NCI-H2171 treated with DMSO at 0.1 percent for 48 hours (cell line): ENCODE measurements at places on chromosomes 5 and 9.

DNA sequence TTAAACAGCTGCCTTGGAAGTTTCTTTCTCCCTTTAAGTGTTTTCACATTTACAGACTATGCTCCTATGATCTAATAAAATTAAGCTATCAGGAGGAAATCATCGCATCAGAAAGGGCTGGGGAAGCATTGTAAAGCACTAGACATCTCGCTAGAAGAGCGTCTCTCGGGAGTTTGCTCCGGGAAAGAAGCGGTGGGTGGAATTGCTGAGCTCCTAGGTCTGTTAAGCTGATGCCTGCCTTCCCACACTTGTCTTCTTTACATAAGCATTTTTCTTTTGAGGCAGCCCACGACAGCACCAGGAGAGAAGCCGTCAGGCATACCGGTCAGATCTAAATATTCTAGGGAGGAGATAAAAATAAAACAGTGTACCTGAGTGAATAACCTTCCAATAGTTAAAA is 541.7 kb upstream of the TUSC1 start:
- no peak for DNase-seq

- DNase-seq, result no peak
Measured at GRCh38 chr5:88732181-88732633, 150.8 kb downstream of the MEF2C start.

DNA sequence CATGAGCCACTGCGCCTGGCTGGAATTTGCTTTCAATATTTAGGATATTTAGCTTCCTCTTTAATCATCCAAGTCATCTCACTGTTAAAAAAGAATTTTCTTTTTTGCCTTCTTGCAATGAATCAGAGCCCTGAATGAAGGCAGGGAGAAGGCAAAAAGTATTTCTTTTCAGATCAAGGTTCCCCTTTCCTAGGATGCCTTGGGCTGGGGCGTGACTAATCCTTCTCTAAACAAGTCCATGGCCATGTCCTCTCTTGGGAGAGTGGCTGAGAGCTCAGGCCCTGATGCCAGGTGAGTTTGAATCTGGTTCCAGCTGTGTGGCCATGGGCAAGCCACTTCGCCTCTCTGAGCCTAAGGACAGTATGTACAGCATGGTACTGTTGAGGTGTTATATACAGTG is 84.8 kb upstream of the NEURL1B start:
- no peak for DNase-seq

GRCh38 chr5:107544476-107544875 is 126.3 kb downstream of the EFNA5 start:
- no peak for DNase-seq

GRCh38 chr9:77587042-77587441 is 61.1 kb downstream of the GNA14 start:
- DNase-seq, result no peak

DNA sequence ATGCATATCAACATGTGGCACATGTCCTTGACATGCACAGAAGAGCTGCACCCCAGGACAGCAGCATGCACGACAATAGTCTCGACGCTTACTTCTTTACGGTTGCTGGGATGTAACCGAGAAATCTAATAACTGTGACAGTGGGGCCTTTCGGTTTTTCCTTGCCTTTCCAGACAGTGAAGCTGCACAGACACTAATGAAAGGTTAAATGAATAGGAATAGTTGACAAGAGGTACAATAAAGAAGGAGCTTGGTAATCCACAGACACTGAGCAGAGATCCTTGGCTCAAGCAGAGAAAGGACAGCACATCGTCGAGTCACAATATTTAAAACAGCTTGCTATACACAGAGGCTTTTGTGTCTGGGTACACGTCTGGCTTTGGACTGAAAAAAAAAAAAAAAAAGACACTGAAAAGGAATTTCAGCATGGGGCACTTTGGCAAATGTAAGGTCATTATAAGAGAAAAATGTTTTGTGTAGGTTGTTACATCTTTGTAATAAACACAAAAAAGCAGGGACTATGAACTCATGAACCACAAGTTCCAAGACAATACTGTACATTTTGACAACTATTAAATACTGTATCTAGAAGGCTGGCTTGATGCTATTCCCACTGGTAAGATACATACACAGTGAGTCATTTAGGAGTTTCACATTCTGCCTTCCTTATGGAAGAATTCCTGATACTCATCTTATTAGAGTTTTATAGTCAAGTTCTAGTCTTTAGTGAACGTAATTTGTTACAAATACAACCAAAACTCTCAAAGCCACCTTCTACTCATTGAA is 5.6 kb downstream of the BNC2 start:
- DNase-seq, result no peak

DNA sequence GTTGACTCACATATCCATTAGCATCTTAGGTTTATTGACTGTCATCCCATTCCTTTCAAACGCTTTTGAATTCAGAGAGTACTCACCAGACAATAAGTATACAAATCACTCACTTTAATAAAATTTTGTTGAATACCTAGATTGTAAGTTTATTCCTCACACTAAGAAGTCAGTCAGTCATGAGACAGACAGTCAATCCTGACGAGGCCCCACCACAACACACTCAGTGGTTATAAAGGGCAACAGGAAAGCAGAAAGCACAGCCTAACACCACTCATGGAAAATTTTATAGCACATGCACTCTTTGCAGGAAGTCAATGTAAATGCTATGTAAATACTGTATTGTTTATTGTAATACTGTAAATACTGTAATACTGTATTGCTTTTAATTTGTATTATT is 176.3 kb upstream of the PTGER4 start:
- DNase-seq, result no peak

- peak; percentile 96 for DNase-seq
Measured at GRCh38 chr9:136799854-136800657, 3.9 kb downstream of the CCDC183 start.

DNA sequence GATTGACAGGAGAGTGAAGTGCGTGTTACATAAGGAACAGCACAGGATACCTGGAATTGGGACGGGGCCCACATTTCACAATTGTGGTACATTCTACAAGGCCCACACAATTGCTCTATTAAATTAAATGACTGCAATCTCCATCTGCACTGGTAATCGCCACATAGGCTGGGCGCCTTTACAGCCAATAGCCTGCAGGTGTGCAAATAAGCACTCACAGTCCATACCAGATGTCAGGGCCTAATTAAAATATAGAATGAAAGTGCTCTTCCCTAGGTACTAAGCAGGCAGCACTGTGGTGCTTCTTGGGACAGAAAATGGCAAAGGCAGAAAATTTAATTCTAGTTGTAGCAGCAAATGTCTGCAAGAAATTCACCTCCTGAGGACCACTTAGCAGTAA is 82.7 kb downstream of the ATP10B start:
- peak; percentile 65 for DNase-seq

DNA sequence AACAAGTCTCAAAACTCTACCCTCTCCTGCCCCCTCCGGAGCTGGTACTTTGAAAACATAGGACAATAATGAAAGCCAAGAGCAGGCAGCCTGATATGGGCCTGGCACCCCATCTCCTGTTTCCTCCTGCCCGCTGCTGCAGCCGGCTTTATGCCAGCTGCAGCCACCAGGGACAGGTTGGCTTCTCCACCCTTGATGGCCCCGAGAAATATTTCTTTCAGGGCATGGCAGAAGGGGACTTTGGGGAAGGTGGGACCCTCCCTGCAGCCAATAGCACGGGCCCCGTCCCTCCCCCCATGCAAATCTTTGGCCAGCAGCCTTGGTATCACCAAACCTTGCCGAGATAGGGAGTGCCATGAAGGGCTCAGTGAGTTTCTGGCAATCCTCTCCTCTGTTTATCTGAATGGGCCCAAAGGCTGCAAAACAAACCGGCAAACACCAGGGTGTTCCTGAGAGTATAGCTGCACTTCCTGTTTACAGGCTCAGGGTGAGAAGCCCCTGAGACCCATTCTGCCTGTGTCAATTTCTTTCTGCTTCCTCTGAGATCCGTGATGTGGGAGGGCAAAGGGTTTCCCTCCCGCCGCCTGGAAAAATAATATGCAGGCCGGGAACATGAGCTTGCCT is 73.4 kb upstream of the BOD1 start:
- DNase-seq, result no peak

GRCh38 chr5:61933787-61934626 is 372.0 kb upstream of the KIF2A start:
- peak; percentile 75 for DNase-seq

- DNase-seq, result peak; percentile 33
Measured at GRCh38 chr5:157555037-157555640, 20.4 kb downstream of the ADAM19 start.

DNA sequence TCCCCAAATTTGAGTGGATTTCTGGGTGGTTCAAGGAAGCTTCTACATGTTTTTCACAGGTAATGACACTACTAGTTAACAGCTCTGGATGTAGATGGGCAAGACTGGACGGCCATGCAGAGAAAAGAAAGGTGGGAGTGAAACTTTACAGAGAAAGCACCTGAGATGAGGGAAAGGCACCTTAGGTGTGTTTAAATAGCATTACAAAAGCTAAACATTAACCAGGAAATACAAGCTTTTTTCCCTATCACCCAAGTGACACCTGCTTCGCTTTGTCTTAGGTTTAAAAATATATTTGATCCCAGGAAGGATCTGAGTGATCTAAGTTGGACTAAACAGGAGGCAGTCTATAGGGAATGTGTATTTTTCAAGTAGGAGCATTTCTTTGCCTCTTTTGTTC is 8.3 kb downstream of the C9orf152 start:
- DNase-seq, result no peak

DNA sequence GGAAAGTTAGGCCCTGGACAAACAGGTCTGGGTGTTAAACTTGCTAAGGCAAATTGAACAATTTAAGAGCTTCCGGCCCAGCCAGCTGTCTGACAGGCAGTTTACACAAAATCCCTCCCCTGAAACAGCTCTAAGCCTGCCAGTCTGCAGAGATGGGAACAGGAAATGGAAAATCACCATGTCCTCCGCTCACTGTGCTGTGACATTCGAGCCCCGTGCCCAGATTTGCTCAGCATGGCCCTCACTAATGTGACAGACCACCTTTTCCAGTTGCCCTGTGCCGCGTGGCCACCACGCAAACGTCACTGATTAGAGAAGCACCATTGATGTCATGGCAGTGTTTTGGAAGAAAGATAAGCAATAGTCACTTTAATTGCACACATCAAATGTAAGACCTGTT is 41.0 kb downstream of the CCNJL start:
- DNase-seq, result peak; percentile 10

DNA sequence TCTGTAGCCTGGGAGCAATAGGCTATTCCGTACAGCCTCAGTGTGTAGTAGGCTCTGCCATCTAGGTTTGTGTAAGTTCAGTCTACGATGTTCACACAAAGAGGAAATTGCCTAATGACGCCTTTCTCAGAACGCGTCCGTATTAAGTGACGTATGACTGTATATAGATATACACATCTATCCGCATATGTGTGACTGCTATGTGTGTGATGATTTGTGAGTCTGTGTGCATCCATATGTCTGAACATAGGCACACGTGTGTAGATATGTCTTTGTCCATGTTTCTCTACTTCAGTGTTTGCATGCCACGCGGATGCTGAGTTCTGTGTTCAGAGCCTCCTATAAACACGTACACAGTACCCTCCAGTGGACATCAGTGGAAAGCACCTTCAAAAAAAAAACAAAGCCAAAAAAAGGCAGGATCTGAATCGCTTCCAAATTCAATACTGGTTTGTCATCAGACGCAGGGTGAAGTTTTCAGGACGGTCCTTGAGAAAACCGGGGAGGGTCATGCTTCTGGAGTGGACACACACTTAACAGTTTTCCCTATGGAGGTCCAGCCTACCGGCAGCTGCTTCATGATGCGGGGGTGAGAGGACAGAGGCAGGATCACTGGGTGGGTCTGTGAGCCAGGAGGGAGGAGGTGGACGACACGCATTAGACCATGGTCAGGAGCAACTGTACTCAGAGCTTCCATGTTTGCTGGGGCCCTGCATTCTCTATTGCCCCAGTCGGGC is 29.5 kb upstream of the ALDH1B1 start:
- DNase-seq, result peak; percentile 59

DNA sequence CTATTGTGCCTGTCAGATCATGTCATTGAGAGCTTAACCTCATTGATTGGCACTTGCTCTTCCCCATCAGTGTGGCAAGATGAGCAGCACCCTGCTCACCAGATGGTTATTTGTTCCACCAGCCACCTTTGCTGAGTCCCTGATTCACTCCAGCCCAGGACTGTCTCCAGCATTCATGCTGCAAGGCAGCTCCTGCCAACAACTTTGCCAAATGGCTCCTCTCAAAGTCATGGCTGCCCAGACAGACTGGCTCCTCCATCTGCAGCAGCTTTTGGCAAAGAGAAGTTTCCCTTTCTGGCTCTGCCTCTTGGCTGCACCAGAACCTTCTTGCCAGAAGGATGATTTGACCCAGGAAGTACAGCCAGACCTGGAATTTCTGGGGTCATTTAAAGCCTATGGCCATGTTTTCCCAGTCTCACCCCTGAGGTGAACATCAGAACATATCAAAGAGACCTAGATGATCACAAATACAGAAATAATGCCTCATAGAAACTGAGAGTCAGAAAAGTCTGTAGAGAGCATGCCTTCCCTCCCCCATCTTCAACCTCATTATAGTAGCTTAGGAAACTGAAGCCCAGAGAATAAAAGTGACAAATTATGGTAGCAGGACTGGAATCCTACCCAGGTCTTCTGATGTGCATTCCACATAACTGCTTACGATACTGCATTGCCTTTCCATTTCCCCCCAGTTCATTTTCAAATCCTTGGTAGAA is 10.4 kb downstream of the PPP2R2B start:
- peak; percentile 45 for DNase-seq

- no peak for DNase-seq
Measured at GRCh38 chr9:100111235-100111634, 12.2 kb downstream of the INVS start.

- no peak for DNase-seq
Measured at GRCh38 chr9:14752871-14753270, 30.3 kb upstream of the CER1 start.

- DNase-seq, result no peak
Measured at GRCh38 chr9:97545486-97545885, 44.0 kb downstream of the TMOD1 start.

DNA sequence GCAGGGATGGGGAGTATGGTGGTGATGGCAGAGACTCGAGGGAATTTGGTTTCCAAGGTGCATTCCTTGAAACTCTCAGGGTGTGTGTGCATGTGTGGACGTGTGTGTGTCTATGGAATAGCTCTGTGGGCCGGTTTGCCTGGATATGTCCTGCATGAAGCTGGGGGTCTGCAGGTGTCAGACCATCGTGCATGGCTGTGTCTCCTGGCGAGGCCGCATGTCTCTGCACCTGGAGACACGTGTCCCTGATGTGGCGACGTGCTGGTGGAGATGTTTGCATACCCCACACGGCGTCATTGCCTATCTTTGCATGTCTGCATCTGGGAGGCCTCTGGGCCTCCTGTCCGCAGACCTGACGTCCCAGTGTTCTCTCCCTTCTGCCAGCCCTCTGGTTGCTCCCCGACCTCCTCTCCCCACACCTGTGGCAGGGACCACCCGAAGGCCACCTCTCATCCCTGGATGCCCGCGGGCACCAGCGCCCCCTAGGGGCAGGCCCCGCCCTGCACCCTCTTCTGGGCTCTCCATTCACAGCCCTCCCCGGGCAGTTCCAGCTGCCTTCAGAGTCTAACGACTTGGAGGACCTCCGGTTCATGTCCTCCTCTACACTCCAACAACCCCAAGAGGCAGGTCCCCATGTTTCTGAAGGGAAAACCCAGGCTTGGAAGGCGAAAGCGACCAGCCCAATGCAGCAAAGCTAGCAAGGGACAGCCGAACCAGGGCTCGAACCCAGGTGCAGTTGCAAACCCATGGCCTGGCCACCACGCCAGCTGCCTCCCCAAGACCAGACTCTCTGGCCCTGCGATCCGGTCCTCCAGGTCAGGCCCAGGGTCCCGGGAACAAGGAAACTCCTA is 88.6 kb downstream of the LMX1B start:
- no peak for DNase-seq
